NK-92 treated with Interleukin-12 subunit alpha and Interleukin-12 subunit beta, amount 100 ng/mL, for 24 hours (cell line): ENCODE measurements at places on chromosomes 11 and 22.

- no peak for DNase-seq
Measured at GRCh38 chr22:34878171-34878570, 187.8 kb upstream of the ISX start.

DNA sequence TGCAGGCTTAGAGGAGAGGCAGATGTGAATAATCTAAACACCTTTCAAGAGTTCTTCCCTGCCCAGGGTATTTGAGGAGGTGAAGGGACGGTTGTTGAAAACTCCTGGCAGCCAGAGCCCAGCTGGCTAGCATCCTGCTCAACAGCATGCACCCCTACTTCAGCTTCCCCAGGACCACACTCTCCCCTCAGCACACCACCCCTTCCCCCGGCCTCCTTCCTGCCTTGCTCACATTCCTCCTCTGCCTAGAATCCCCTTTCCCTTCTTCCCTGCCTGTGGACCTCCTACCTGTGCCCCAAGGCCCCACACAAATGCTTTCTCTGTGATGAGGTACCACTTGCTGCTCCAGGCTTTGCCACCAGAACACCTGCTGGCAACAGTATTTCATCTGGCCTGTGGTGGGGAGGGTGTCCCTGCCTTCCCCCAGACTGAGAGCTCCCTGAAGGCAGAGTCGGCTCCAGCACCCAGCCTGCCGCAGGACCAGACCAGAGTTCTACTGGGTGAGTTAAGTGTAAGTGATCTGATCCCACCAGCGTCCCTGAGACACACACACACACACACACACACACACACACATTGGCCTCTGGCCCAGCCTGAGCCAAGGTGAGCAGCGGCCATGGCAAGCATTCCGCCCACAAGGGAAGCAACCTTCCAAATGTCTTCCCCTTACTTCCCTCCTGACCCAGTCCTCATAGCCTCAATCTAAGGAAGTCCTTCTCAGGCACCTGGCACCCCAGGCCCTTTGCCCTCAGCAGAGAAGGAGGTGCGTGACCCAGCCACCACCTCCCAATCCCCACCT is 79.5 kb downstream of the PDE2A start:
- no peak for DNase-seq

DNA sequence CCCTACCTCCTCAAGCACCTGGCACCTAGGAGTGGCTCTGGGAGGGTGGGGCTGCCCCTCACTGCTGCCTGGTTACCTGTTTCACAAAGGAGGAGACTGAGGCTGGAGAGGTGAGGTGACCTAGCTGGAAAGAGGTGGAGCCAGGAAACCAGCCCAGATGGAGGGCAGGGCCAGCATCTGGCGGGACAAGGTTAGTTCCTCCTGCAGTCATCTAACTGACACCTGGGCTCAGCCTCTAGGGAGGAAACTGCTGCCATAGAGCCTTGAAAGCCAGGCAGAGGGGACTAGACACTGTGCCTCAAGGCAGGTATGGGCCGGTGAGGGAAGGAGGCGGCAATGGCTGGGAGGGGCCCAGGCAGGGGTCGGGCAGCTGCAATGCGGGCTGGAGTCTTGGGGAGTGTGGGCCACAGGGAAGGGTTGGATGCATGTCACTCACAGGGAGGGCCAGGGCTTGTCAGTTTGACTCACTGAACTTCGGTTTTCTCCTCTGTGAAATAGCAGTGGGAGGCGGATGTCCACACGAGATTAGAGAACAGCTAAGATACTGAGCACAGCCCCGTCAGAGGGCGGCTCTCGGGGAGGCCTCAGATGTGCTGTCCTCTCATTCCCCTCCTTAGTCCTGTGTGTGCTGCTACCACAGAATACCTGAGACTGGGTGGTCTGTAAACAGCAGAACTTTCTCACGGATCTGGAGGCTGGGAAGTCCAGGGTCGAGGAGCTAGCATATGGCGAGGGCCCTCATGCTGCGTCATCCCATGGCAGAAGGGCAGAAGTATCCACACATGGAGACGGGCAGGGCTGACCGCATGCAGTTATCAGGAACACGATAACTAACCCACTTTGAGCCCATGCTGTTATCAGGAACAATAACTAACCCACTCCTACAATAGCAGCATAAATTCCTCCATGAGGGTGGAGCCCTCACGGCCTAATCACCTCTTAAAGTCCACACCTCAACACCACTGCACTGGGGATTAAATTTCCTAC is 16.1 kb downstream of the MGAT3 start:
- DNase-seq: no peak

DNA sequence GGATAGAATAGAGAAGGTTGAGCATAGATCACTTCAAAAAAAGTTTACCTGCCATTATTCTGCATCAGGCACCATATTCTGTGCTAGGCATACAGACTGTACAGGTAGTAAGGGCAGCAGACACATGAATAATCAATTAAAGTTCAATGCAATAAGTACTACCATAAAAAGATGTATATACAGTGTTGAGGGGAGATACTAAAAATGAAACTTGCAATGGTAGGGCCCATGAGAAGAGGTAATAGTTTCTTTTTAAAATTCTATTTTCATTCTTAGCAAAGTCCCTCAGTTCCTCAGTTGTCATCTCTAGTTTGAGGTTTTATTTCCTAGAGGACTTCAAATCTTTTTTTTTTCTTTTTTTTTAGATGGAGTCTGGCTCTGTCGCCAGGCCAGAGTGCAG is 819.9 kb downstream of the FAM181B start:
- DNase-seq: no peak

GRCh38 chr11:113579292-113579940 is 104.2 kb upstream of the DRD2 start:
- no peak for DNase-seq

DNA sequence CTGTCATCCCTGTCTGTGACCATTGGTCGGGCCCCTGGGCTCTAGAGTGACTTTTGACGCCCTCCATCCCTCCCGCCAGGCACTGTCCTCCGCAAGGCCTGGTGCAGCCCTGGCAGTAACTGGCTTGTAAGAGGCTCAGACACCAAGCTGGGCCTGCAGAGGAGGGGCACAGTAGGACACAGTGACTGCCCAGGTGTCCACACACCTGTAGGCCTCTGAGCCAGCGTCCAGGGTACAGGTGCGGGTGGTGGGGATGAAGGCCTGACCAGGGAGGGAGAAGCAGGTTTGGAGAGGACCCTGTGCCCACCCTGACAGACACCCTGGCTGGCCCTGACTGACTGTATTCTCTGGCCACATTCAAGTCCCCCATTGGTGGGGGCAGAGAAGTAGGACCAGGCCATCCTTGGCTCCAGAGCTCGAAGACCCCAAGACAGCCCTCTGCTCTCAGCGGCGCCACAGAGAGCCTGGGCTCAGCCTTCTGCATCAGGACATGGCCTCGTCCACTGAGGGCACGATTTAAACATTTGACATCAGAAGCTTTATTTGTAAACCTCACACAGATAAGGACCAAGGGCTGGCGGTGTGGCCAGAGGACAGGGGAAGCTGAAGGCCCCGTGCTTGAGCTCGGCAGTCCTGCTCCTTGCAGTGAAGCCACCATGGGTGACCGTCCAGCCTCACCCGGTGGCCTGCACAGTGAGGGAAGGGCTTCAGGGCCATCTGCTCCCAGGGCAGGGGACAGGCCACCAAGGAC is 31.4 kb downstream of the PPIL2 start:
- DNase-seq: no peak

GRCh38 chr22:35467681-35468434 is 67.9 kb downstream of the MCM5 start:
- no peak for DNase-seq

DNA sequence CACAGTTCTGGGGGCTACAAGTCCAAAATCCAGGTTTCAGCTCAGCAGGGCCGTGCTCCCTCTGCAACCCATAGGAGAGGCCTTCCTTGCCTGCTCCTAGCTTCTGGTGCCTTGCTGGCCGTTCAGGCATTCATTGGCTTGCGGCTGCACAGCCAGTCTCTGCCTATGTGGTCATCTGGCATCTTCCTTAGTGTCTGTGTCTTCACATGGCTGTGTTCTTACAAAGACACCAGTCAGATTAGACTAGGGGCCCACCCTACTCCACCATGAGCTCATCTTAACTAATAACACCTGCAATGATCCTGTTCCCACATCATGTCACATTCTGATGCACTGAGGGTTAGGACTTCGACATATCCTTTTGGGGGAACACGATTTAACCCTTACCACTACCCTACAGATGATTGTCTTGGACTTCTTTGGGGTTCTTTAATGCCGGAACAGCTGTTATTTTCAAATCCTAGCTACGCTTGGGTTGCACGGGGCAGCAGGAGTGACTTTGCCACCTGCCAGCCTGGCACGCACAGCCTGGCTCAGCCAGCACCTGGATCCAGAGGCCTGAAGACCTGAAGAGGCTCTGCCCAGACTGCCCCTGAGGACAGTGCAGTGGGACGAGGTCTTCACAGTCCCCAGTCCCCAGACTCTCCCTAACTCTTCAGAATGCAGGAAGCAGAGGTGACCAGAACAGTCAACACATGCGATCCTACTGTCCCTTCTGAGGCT is 7.7 kb upstream of the NEAT1 start:
- no peak for DNase-seq

- DNase-seq: no peak
Measured at GRCh38 chr22:45888221-45889092, 88.5 kb downstream of the WNT7B start.
